Activated naive CD8-positive, alpha-beta T cell treated with anti-CD3 and anti-CD28 coated beads for 36 hours (primary cell): ENCODE measurements at places on chromosomes 3 and 15. TPM values are rescaled to one million over a fixed set of nuclear protein-coding genes. Genes with fewer than 3 reads are reported as not detected.

DNA sequence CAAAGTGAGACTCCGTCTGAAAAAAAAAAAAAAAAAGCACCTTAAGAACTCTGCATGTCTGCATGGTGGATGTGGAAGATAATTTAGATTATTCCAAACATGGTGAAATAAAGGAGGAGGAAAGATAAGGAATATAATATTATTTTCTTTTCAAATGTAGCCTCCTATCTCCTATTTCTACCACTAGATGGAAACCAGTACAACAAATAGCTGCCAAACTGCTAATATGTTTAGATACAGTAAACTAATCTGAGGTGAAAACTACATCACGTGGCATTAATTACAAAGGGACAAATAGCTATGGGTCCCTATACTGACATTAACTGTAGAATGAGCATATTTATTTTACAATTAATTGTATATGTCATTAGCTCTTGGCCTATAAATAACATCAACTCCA lies 197.8 kb downstream of the TBC1D5 start:
- DNase-seq, result no peak

DNA sequence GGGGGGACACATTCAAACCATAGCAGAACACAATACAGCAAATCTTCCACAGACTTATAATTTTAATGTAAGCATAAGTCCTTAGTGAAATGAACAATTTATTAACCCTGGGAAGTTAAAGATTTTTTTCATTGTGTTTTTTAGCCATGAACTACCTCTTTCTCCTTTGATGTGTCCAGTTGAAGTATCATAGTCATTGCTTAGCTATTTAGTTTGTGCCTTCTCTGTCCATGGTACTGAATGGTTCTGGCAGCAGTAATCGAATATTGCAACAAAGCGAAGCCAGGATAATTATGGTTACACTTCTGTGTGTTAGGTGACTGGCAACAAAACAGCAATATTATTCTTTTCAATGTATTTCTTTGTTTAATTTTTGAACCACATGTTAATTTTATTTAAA lies 403.0 kb upstream of the ONECUT1 start:
- no peak for DNase-seq

The ZNF445 gene
- 12.2 TPM for total RNA-seq

DNA sequence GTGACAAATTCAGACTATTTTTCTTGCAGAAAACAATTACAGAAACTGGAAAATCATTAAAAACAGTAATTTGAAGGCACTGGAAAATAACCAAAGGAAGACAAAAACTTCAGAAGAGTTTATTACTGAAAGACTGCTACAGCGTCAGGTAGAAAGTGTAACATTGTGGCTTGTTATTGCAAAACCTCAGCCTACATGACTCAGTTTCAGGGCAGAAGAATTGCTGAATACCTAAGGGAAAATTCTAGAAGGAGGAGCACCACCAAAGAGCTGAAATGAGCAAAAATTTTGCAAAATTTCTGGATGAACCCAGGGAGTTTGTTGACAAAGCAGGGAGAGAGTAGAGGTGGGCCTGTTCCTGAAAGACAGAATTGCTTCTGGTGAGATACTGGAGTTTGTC lies 219.6 kb downstream of the C3orf38 start:
- DNase-seq, result no peak

DNA sequence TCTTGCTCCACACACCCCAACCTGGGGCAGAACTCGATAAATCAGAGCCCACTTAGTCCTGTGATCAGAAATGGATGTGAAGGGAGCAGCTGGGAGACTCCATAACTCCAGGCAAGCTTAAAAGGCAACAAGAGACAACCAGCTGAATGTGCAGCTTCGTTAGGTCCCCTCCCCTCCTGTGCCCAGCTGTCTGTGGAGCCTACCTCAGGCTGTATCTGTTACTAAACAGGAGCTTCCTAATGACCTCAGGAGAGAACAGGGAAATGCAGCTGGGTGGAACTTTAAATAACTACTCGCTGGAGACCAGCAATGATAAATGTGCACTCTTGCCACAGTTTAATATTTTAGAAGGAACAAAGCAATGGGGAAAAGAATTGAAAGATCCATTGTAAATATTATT lies 25.9 kb downstream of the SLC9A9 start:
- no peak for DNase-seq

The AADACL2 gene
- not detected for total RNA-seq

The CLDN16 gene
- total RNA-seq, result not detected

DNA sequence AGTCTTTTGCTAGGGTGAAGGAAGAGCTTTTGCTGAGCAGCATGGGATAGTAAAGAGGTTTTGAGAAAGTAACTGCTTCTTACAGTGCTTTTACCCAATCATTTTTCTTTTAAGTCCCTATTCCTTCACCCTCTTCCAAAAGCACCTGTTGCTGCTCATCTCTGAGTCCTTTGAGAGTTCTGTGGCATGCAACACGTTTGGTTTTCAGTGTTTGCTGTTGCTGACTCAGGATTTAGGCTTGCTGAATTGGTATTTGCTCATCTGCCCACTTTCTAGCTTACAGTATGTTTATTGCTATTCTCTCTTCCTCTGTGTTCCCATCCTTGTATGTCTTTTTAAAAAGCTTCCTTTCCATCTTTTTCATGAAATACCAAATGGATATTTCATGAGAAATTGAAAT lies 55.9 kb upstream of the THRB start:
- DNase-seq, result no peak

The ZNF385D gene
- total RNA-seq, result not detected

DNA sequence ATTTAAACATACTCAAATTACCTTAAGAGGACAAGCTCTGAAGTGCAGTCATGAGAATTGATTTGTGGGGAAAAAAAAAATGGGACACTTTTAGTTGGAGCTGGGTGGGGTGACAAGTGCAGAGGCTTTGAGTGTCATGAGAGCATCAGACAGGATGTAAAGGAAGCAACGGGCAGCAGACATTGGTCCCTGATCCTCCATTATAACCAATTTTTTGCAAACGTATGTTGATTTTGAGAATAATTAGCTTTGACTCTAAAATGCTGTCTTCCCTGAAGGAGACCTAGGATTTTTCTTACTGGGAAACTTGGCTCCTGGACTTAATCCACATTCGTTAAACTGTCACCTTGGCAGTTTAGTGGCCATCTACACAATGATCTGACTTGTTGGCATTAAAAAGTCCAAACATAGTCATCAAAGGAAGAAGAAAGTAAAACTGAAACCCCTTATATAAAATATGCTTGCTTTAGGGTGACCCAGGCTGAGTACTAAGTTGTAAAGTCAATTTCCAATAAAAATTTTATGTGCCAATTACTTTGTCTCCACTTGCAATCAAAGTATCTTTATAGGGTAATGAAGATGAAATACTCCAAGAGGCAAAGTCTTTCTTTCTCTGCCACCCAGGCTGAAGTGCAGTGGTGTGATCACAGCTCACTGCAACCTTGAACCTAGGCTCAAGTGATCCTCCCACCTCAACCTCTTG lies 45.6 kb downstream of the BCL2L10 start:
- no peak for DNase-seq

DNA sequence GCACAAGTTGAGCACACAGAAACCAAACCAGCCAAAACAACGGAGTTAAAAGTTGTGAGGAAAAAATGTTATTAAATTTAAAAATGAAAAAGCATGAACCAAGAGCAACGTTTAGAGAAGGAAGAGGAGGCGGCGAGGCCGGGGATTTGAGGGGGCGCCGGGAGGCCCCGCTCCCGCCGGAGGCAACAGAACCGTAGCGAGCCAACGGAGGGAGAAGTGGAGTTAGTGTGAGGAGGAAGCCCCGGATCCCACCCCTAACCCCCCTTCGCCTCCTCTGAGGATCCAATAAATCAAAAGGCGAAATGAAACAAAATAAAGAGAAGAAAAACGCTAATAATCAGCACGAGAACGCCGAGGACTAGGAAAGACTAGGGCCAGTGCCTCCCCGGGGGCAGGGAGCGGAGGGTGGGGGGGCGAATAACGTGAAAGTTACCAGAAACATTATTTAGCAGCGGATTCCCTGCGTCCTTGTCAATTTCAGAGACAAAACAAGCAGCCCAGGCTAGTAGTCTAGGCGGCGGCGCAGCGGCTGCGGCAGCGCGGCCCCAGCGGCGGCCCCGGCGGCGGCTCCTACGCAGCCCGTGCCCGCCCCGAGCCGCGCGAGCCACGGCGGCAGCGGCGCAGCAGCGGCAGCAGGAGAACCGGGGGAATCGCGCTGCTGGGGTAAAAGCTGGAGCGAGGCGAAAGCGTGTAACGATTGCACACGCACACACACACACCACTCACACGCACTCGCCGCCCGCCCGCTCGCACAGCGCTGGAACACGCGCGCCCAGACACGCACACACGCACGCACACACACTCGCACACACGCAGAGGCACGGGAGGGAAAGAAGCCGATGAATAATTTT lies 1.7 kb downstream of the MEIS2 start:
- DNase-seq, result no peak

DNA sequence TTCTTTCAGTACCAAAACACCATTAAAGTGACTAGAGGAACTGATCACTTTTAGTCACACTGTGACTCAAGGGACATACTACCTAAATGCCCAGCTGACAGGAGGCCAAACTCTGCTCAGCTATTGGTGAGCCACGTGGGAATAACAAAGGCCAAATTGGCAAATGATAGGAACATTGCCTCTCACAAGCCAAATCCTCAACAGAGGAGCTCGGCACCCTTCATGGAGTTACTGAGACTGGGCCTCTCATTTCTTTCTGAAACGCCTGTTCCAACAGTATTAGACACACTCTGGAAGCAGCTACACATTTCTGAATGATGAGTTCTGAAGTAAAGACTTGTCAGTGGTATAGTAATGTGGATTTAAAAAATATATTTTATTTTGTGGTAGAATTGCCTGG lies 166.0 kb upstream of the COL8A1 start:
- no peak for DNase-seq

The CCR9 gene
- total RNA-seq, result not detected

DNA sequence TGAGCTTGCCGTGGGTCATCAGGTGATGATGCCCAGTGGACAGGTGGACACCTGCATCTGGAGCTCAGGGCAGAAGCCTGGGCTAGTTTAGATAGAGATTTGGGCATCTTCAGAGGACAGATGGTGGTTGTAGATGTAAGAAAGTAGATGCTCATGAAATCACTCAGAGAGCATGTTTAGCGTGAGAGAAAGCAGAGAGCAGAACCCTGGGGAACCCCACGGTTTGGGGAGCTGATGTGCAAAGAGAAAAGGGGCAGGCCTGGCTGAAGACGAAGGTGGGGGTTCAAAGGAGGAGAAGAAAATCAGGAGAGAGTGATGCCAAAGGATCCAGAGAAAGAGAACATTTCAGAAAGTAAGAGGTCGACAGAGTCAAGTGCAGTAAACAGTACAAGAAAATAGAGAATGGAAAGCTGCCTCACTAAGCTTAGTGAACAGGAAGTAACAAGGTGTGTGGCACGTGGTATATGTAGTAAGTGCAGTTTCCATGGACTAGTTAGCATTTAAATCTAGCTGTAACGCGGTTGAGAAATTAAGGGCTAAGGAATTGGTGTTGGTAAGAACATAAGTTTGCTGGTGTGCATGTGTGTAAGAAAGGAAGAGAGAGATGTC lies 13.5 kb downstream of the TIGIT start:
- DNase-seq, result no peak

DNA sequence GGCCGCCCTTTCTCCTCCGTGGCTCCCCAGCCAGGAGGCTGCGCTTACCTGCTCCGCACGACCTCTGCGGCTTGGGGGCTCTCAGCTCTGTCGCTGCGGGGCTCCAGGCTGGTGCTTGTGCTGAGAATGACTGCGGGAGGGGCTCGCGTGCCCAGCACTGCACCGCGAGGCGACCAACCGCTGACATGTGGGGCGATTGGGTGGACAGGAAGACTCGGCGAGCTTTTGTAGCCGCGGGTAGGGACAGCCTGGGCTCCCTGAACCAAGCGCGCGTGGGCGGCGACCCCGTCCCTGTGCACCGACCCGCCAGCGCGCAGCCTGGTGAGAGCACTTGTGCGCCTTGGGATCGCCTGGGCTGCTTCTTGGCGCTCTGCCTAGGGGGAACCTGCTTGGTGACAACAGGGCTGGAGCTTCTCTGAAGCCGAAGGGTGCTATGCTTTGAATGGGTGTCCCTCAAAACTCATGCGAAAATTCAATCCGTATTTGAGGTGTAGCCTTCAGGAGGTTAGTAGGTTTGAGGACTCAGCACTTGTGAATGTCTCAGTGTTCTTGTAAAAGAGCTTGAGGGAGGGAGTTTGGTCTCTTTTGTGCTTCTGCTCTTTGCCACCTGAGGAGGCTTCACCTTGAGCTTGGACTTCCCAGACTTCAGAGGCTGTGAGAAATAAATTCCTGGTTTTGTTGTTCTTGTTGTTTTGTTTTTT lies 50.4 kb downstream of the IL12A start:
- peak; percentile 35 for DNase-seq

The PIGZ gene
- 0.27 TPM for total RNA-seq

- no peak for DNase-seq
These were observed 150.5 kb downstream of the MINAR1 start for GRCh38 chr15:79582650-79583049.

The HGD gene
- 0.35 TPM for total RNA-seq

GRCh38 chr15:79380755-79381497 lies 51.2 kb upstream of the MINAR1 start:
- DNase-seq, result peak; percentile 68

GRCh38 chr15:92707880-92708551 lies 52.4 kb upstream of the FAM174B start:
- DNase-seq, result no peak

- no peak for DNase-seq
These were observed 7.5 kb upstream of the COLQ start for GRCh38 chr3:15528854-15529537.

The FMN1 gene
- 0.14 TPM for total RNA-seq

The CAMK2N2 gene
- total RNA-seq, result not detected

The NANOGP8 gene
- not detected for total RNA-seq

DNA sequence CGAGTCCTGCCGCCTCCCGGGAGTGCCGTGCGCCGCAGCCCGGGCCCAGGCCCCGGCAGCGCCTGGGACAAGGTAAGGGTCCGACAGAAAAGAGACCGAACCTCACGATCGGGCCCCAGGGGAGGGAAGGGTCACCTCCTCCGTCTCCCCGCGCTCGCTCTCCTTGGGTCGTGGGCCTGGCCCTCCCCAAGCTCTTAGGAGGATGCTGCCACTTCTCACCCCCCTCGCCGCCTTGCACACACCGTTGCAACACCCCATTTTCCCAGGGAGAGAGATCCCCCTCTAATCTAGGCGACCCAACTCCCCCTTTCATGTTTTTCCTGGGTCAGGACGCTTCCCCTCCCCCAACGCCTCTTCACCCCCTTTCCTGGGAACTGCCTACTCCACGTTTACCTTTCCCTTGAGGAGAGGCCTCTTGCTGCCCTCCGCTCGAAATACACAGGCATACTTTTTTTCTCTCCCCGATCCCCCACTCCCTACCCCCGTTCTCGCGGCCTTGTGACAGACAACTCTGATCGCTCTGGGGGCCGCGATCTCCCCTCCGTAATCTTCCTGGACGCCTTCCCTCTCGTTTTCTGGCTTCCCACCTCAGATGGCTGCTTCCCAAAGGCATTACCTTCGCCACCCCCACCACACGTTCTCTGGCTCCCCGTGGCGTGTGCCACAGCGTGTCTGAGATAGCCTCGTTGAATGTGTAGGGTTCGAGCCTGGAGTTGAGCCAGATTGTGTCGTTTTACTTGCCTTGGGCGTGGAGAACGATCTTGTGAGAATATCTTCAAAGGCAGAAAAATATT lies 688 bp downstream of the SETD5 start:
- DNase-seq, result peak; percentile 30

GRCh38 chr3:141784531-141784930 lies 21.3 kb downstream of the GRK7 start:
- DNase-seq, result no peak

The HYAL2 gene
- 6.8 TPM for total RNA-seq

The GNAT1 gene
- total RNA-seq, result not detected

The CADM2 gene
- total RNA-seq, result 0.21 TPM
